Activated naive CD4-positive, alpha-beta T cell treated with anti-CD3 and anti-CD28 coated beads, Interleukin-2, amount 50 U/mL, for 72 hours (primary cell): ENCODE measurements at places on chromosomes 11 and 22. TPM values are rescaled to one million over a fixed set of nuclear protein-coding genes. Genes with fewer than 3 reads are reported as not detected.

Gene CHST1
- total RNA-seq = not detected

- DNase-seq = no peak
Measured at GRCh38 chr22:48729499-48730171, 1098.0 kb downstream of the BRD1 start.

GRCh38 chr11:36365907-36366306 is 69.8 kb downstream of the PRR5L start:
- no peak for DNase-seq

- no peak for DNase-seq
Measured at GRCh38 chr11:73173755-73174494, 31.8 kb upstream of the FCHSD2 start.

GRCh38 chr11:107716884-107717532 is 5.2 kb upstream of the SLN start:
- no peak for DNase-seq
